ENCODE measurements at places on chromosomes 1 and 21.
A peak's percentile ranks its signal among the peaks of the same experiment; 100 is the strongest.

DNA sequence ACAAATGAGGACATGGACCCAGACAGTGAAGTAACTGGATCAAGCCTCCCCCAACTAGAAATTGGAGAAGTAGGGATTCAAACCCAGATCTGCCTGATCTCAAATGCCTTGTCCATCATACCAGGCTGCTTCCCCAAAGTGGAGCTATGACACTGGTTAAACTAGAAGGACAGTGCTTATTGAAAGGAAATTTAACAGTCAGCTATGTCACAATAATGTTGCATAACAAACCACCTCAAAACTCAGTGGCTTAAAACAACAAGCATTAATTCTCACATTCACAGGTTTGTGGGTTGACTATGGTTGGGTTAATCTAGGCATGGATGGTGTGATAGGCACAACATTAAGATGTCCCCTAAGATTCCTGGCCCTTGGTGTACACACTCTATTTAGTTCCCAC lies 107.1 kb downstream of the TAS1R2 start:
- no peak for DNase-seq

GRCh38 chr1:86515597-86515996 lies 31.3 kb upstream of the CLCA4 start:
- DNase-seq = peak; percentile 43

GRCh38 chr1:52792036-52792435 lies 50.5 kb upstream of the ZYG11A start:
- no peak for DNase-seq

DNA sequence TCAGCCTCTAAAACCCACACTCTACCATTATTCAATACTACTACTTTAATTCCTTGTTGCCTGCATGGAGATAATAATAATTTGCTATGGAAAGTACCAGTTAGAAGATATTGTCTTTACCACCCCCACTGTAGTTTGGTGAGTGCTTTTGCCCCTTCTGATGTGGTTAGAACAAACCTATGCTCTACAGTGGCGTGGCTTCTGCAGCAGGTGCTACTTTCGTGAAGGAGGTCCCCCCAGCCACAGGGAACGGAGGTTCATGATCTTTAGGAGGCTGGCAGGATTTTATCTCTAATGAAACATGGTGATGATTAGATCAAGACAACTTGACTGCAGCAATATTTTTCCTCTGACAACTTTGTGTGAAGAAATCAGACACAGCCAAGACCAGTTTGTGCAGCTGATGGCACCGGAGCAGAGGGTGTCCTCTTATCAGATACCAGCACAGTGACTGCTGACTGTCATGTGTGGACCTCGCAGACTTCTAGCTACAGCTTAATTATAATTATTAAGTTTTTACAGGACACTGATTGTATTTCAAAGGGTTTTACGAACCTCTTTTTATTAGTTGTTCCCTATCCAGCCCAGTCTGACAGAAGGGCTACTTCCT lies 10.7 kb upstream of the TCHH start:
- DNase-seq = no peak

DNA sequence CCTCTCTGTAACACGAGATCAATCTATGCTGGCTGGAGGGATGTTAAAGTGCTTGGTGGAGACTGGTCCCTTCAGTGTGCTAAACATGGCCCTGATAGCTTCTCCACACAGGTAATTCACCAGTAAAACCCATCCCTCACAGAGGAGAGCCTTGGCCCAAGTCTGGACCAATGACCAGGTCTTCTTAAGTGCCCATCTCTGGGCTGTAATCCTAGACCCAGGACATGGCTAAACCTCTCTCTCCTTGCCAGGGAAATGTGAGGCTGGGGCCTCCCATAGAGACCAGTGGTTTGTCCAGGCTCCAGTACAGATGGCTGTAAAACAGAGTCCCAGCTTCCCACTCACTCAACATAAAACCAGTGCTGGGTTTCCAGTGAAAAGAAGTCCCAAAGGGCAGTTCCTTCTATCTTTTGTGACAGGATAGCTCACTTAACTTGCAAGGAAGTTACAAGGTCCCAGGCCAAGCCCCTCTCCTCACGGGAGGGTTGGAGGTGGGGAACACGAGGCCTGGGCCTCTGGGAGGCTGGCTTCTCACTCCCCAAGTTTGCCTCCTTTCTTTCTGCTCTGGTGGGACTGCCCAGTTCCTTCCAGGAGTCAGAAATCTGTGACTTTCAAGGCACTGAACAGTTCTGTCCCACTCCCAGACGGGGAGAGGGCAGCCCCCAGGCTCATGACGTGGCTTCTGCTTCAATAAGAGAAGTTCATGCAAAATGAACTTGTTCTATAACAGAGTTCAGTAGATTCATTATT lies 2.2 kb upstream of the KIF17 start:
- DNase-seq = no peak

- no peak for DNase-seq
Measured at GRCh38 chr21:33775100-33775828, 133.0 kb downstream of the ITSN1 start.

DNA sequence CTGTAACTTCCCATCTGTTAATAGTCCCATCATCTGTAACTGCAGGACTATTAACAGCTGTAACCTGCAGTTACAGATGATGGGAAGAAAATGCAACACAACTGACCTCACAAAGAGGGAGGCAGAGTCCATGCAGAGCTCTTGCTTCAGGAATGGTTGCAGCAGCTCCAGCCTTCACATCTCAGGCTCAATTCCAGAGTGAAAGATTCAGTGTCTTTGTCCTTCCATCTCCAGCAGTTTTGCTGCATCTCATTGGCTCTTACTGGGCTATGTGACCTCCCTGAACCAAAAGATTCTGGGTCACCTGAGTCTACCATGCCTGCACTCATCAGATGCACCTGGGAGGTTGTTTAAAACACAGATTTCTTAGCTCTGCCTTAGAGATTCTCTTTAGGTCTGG lies 686.7 kb downstream of the MATN1 start:
- no peak for DNase-seq

- DNase-seq = no peak
Measured at GRCh38 chr1:234979296-234980279, 149.0 kb downstream of the TOMM20 start.

- no peak for DNase-seq
Measured at GRCh38 chr1:153659175-153659534, 652 bp downstream of the SNAPIN start.

DNA sequence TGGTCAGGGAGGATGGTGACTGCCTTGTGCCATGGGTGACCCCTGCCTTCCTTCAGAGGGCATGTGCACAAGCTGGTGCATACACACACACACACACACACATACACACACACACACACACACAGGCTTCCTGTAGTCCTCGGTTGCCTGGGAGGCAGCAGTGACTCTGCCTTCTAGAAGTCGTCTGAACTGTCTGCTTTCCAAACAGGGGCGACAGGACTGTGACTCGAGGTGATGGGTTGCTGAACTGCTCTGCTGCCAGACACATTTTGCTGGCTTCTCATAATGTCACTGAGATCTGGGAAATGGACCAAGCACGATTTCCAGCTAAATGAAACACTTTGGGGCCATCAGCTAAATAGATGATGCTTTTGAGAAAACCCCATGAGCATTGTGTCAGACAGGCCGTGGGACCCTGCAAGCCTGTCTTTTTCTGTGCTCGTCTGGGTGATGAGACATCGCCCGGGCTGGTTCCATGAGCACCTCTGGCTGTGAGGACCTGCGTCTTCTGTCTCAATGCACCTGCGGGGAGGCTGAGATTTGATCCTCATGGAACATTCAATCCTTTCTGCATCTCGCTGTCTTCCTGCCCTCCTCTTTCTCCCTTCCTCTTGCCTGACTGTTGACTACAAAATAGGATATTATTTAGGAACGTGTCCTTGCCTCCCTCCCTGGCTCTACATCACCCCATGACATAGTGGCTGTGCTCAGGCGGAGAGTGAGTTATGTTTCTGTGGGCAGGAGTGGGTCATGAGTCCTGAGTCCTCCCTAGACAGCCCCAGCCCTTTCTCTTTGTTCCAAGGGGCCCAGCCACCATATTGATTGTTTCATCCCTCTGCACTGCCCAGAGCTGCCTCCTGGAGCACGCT lies 436.8 kb downstream of the CAMTA1 start:
- DNase-seq = no peak

- DNase-seq = peak; percentile 7
Measured at GRCh38 chr1:218474128-218474527, 129.0 kb downstream of the TGFB2 start.

- DNase-seq = no peak
Measured at GRCh38 chr1:170176772-170177171, 31.0 kb downstream of the NTMT2 start.

- no peak for DNase-seq
Measured at GRCh38 chr1:208808301-208808700, 564.1 kb upstream of the PLXNA2 start.

DNA sequence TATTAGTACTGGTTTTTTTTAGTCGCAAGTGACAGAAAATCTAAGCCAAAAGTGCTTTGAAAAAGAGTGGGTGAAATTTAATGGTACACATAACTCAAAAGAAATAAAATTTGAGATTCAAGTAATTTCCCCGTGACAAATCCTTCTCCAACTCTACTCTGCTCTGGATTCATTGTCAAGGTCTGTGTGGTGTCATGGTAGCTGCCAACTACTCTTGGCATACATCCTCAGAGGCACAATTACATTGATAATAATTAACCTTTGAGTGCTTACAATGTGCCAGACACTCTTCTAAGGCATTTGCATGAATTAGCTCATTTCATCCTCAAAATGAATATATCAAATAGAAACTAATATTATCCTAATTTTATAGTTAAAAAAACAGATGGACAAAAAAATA lies 1153.9 kb upstream of the NCAM2 start:
- no peak for DNase-seq

GRCh38 chr1:3809680-3810079 lies 13.4 kb upstream of the LRRC47 start:
- DNase-seq = no peak

DNA sequence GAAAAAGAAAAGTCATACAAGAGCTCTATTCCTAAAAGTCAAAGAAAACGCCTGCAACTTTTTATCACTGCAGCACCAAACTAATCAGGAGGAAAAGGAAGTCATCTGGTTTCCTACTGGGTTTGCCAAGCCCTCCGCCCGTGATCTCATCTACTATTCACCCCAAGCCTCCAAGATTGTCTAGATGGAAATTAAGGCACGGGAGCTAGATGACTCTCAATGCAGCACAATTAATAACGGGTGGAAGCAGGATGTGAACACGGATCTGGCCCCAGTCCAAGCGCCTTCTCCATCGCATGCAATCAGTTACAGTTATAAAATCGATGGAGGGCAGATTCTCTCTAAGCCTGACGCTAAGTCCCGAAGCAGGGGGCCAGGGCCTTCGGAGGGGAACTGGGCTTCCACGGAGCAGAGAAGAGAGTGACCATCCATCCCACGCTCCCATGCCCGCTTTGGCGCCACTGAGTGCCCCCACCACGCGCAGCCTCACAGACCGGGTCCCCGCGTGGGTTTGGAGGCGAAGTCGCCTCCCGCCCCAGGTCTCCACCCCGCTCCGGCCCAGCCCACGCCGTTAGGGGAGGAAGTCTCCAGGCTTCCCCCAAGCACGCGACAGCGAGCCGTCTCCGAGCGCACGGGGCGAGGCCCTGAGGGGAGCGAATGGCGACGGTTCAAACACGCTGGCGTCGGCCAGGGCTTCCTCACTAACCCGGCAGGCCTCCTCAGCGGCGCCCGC lies 1.8 kb downstream of the HSF2BP start:
- DNase-seq = peak; percentile 48

DNA sequence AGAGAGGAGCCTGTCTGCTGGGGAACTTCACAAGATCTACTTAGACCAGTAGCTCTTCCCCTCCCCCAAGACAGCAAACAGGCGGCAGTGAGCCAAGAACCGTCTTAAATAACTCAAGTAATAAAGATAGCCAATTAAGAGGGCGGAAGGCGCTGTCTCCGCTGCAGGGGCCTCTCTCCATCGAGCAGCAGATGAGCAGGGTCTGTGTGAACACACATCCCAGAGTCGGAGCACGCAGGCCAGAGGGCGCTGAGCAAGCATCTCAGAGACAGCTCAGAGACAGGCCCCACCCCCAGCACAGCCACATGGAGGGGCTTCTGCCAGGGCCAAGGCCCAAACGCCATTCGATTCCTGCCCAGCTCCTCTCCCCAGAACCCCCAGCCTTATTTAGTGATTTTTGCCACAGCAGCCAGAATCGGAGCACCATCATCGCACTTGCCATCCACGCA lies 11.1 kb downstream of the IFFO2 start:
- no peak for DNase-seq

GRCh38 chr1:1121611-1122077 lies 5.8 kb upstream of the C1orf159 start:
- DNase-seq = no peak

GRCh38 chr1:244065063-244065793 lies 14.1 kb downstream of the ZBTB18 start:
- no peak for DNase-seq

DNA sequence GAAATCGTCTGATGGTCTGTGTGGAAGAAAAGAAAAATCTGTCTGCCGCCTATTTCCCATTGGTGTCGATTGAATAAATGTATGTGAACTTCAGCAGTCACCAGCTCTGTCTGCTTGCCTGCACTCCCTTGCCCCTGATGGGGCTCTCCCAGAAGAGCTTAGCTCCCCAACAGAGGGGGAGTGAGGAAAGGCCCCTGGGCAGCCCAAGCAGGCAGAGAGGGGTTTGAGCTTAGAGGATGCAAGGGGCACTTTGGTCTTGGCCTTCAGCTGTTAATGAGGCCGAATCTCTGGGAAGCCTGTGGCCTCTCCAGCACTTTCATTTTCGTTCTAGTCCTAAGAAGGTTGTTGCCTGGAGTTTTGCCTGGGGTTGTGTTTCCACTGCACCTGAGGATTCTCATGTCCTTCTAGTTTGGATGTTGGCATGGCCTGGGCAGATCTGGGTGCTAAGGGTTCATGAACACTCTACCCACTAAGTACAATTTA lies 2.8 kb downstream of the FOXD2 start:
- no peak for DNase-seq

DNA sequence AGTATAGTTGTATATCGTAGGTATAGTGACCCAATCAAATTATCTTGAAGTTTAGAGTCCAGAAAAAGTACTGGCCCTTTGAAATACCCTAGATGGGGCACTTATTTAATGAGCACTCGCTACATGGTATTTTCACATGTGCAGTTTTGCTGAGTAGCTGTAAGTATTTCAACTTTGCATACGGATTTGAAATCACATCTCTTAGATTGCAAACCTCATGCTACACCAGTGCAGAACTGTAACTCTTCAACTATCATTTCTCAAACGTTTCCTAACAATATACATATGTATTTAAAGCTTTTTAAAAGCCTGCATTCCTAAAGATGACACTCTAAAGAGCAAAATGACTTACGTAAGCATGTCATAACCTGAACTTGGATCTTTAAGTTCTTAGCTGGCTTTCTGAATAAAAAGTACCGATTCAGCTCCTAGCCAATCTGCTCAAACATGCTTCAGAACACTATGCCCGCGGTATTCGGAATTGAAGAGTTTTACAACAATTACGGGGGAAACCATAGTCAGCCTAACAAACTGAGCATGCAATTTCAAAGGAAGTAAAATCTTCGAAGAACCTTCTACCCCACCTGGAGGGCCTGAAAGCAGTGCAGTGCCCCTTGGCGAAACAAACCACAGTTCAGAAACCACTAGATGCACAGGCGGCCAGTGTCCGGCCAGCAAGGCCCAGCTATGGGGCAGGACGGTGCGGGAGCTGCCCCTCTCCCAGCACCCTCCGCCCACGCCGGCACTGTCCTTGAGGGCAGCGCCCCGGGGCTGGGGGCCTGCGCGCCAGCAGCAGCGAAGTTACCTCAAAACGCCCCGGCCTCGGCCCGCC lies 863 bp downstream of the FH start:
- no peak for DNase-seq
